ENCODE measurements at places on chromosomes 11 and 22. TPM values are rescaled to one million over a fixed set of nuclear protein-coding genes. Genes with fewer than 3 reads are reported as not detected.

The MUC15 gene
- 0.25 TPM for total RNA-seq

The FAM83F gene
- 41.1 TPM for total RNA-seq

The RASL10A gene
- 10.4 TPM for total RNA-seq

The MAPK8IP1 gene
- total RNA-seq = 54.5 TPM

The OTOG gene
- total RNA-seq = 2.2 TPM

The PGM2L1 gene
- total RNA-seq = 1.8 TPM

The B4GALNT4 gene
- total RNA-seq = 10.1 TPM

The RIMBP3C gene
- 20.8 TPM for total RNA-seq

The MMP7 gene
- 0.63 TPM for total RNA-seq

The CXCR5 gene
- 0.06 TPM for total RNA-seq

The CABP2 gene
- not detected for total RNA-seq

The CCDC116 gene
- 16.0 TPM for total RNA-seq

The OSM gene
- not detected for total RNA-seq

The SYCE3 gene
- 40.4 TPM for total RNA-seq

The TSSK2 gene
- 66.0 TPM for total RNA-seq

The BIRC2 gene
- 62.7 TPM for total RNA-seq

The KRTAP5-9 gene
- 1.4 TPM for total RNA-seq

The KRTAP5-11 gene
- total RNA-seq = not detected

The RGL4 gene
- total RNA-seq = 5.3 TPM

The OR52N4 gene
- 1.1 TPM for total RNA-seq

The APLNR gene
- 1.1 TPM for total RNA-seq

The FXYD6 gene
- 439 TPM for total RNA-seq

The SAC3D1 gene
- 41.0 TPM for total RNA-seq

The PLA2G3 gene
- 0.68 TPM for total RNA-seq

The C11orf65 gene
- total RNA-seq = 48.9 TPM

The FZD4 gene
- total RNA-seq = 31.2 TPM

The RBMXL2 gene
- 58.2 TPM for total RNA-seq

The PC gene
- total RNA-seq = 46.0 TPM

The RAC2 gene
- 10.7 TPM for total RNA-seq

The POU2AF3 gene
- total RNA-seq = 6.4 TPM

The MYRF gene
- total RNA-seq = 9.2 TPM

The ADSL gene
- 78.9 TPM for total RNA-seq

The APOBEC3F gene
- 30.5 TPM for total RNA-seq

The PARVG gene
- total RNA-seq = 9.7 TPM

The CBX6 gene
- 30.1 TPM for total RNA-seq

The LIF gene
- total RNA-seq = 1.4 TPM
